NCI-H187 treated with DMSO at 0.1 percent for 48 hours (cell line): ENCODE measurements at places on chromosomes 12 and 14.
A peak's percentile ranks its signal among the peaks of the same experiment; 100 is the strongest.

GRCh38 chr12:62297321-62297720 is 37.1 kb downstream of the USP15 start:
- no peak for DNase-seq

- no peak for DNase-seq
These were observed 124.0 kb upstream of the NCOR2 start for GRCh38 chr12:124691429-124691828.

DNA sequence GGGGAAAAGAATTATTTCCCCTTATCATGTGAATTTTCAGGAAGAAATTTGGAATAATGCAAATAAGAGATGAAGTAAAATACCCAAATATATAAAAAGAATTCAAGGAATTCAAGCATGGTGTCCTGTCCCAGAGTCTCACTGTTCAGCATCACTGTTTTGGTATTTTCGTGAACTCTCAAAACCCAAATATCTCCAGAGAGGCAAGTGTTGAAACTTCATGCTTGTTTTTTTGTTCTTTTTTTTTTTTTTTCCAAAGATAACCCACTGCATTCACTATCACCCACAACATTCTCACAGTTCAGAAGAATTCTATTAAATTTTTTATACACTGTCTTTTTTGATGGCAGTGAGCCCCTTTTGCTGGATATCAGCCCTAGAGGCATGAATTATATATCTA is 354.9 kb downstream of the DIO2 start:
- DNase-seq = no peak

DNA sequence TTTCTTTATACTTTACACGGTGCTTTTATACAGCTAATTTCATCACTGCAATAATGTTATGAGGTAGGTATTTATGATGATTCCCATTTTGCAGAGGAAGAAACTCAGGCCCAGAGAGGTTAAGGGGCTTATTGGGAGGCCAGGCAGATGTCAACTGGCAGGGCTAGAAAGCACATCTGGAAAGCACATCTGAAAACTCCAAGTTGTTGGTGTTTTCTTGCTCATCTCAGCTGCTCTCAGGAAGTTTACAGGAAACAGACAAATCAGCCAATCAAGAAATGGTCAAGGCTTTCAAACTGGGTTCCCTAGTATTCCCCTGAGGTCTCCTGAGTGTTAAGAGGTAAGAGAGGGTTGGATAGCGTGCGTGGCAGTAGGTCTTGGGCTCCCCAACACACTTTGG is 124.1 kb upstream of the MED13L start:
- no peak for DNase-seq

- DNase-seq = no peak
These were observed 56.1 kb upstream of the DYRK2 start for GRCh38 chr12:67592228-67593011.

- no peak for DNase-seq
These were observed 143.8 kb upstream of the DAAM1 start for GRCh38 chr14:59044707-59045106.

GRCh38 chr12:38469715-38470114 is 153.1 kb downstream of the ALG10B start:
- no peak for DNase-seq

DNA sequence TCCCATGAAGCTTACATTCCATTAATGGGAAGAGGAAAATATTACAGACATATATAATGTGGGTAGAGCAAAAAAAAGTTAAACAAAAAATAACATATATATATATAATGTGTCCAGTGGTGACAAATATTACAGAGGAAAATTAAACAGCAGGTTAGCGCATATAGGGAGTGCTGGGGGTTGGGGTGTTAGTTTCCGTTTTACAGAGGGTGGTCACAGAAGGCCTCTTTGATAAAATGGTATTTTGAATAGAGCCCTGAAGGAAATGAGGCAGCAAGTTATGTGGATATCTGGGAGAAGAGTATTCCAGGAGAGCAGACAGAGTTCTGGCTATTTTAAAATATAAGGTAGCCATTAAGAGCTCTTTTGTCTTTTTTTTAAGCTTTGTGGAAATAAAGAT is 73.2 kb downstream of the DCAF5 start:
- no peak for DNase-seq

GRCh38 chr14:36553656-36554260 is 28.7 kb downstream of the NKX2-8 start:
- peak; percentile 53 for DNase-seq

- no peak for DNase-seq
These were observed 2.4 kb upstream of the TNS2 start for GRCh38 chr12:53047221-53048032.

DNA sequence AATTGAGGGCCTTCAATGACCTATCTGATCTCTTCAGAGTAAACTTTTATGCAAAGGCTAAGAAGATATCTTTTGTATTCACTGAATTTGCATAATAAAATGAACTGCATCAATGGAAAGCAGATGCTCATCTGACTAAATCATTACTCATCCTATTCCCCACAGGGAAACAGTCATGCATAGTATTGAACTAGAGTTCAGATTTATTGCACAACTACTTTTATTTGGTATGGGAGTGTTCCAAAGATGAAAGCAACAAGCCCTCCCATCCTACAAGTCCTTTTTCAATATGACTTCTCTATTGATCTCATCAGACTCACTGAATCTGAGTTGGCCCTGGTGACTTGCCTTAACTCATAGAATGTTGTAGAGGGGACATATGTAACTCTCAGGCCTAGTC is 159.8 kb downstream of the KITLG start:
- DNase-seq = no peak

DNA sequence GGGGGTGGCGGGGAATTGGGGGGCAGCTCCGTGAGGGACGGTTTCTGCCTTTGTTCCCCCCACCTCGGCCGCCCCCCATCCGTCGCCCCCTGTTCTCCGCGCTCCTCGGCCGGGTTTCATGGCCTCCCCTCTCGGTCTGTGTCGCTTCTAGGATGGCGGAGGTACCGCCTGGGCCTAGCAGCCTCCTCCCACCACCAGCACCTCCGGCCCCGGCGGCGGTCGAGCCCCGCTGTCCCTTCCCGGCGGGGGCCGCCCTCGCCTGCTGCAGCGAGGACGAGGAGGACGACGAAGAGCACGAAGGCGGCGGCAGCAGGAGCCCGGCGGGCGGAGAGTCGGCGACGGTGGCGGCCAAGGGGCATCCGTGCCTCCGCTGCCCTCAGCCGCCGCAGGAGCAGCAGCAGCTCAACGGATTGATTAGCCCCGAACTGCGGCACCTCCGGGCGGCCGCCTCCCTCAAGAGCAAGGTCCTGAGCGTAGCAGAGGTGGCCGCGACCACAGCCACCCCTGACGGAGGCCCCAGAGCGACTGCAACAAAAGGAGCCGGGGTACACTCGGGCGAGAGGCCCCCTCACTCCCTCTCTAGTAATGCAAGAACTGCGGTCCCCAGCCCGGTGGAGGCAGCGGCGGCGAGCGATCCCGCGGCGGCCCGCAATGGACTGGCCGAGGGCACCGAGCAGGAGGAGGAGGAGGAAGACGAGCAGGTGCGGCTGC is 575 bp downstream of the NAA30 start:
- DNase-seq = no peak

DNA sequence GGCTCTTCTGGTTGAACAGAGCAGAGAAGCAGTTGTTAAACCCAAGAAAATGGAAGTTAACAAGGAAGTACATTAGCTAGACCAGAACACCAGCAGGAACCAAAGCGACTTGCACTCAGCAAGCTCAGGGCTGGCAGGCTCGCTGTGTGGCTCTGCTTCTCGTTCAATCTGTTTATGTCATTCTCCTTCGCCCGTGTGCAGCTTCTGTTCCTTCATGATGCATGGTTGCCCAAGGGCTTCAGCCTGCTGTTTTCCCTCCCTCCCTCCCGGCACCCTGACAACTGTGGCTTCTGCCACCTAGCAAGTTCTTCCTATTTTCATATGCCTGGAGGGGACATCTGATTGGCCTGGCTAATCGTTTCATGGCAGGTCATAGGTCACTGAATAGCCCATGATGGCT is 25.3 kb downstream of the PIGH start:
- no peak for DNase-seq

DNA sequence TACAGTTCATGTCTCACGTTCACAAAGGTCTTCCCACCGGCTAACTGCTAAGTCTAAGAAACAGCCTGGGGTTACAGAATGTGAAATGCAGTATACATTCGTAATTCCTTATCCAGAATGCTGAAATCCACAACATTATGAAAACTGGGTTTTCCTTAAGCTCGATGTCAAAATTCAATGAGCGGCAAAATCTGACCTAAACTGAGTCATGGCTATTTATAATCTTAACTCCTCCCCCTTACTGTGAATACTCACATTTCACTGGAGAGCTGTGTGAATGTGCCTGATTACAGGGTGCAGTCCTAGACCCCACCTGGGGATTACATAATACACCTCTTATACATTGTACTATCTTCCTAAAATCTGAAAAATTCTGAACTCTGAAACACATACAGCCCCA is 35.3 kb downstream of the STX2 start:
- DNase-seq = no peak

GRCh38 chr14:76298896-76299295 is 77.0 kb upstream of the ESRRB start:
- no peak for DNase-seq

DNA sequence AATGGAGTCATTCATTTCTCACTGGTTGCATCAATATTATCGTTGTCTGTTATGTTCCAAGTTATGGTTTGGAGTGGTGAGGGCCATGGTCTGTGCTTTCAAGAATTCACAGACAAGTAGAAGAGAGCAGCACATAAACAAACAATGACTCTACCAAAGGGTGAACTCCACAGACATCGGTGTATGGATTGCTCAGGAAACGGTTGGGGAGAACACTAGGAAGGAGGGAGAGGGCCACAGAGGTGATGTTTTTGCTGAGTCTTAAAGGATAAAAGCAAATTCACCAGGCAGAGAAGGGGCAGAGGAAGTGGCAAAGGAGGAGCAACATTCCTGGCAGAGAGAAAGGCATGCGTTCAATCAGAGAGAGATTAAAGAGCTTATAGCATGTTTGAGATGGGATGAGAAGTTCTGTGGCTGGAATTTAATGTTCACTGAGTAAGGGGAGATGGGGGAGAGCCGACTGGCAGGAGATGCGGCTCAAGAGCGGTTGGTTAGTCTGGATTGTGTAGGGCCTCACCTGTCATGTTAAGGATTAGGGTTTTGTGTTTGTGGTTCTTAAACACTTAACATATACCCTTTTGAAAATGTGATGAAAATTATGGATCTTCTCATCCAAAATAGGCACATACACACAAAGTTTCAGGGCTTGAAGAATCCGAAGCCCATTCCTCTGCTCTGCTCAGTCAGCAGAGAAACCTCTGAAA is 42.3 kb upstream of the FRMD6 start:
- DNase-seq = no peak

GRCh38 chr12:14938301-14938700 is at the start of gene ERP27:
Gene ERP27, minus strand, starts transcription at chr12:14938537. Its CDS starts 29 bp downstream, at chr12:14938508.
- DNase-seq = no peak

DNA sequence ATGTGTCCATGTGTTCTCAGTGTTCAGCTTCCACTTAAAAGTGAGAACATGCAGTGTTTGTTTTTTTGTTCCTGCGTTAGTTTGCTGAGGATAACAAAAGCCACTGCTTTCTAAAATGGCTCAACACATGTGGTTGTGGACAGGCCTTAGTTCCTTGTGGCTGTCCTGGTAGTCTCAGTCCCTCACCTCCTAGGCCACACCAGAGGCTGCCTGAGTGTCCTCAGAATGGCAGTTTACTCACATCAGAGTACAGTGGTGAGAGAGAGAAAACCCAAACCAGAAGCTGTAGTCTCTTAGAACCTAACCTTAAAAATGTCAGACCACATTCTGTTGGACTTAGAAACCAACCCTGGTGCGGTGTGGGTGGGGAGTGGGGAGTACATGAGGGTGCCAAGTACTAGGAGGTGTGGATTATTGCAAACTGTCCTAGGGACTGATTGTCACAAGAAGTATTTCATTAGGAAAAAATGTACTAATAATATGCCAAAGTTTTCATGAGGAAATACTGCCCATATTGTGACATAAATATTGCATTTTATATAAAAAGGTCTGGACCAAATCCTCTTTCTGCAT is 30.4 kb downstream of the NPAS3 start:
- DNase-seq = no peak

DNA sequence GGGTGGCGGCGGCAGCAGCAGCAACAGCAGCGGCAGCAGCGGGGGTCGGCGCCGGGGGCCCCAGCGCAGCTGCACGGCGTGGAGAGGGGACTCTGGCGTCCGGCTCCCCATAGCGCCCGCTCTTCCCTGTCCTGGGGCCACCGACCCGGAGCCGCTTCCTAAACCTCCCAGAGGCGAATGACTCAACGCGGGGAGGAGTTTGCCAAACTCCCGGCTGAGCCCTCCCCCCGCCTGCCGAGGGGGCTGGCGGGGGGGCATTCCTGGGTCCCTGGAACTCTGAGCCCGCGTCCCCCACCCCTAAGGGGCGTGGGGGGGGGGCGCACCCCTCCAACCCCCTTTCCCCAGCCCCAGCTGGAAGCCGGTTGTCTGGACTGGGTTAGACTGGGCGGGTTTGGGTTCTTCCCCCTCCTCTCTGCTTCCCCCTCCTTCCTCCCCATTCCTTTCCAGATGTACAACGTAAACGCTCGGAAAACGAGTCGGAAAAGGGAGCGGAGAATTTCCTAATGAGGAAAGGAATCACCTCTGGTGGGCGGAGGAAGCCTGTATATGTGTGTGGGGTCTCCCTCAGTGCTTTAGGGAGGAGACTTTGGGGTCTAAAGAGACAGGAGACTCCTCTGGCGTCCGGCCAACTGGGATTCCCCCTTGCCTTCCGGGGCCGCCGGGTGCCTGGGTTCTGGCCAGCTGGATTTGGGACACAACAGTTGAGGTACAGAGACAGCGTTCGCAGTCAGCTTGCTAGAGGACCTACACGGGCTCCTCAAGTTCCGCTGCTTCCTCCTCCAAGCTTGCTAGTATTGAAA is at the start of gene ITGA5:
Gene ITGA5 (minus strand): TSS at position 179 of the 800 bp plus-strand sequence. CDS start 68 bp downstream, at position 111.
- no peak for DNase-seq

DNA sequence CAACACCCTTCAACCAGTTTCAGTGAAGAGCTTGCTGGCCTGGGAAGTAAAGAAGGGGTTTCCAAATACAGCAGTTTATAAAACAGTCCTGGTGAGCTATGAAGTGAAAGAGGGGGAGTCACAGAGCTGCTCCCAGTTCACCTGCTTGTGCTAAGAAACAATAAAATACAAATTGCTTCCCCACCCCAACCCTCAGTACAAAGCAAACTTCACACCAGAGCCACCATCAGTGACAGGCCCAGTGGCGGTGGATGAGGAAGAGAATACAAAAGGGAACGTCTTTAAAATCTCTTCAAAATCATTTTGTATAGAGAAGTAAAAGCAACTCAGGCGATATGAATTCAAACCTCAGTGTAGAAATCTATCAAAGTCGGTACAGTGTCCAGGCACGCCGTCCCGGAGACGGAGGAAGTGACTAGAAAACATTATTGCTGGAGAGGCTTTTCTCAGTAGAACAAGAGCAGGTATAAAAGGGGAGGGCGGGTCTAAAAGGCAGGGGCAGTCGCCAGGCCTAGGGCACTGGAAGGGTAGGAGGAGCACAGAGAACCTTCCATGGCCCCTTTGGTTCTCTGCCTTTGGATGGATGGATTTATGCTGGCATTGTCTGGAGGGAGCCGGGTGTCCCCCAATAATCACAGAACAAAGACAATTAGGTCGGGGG is 10.5 kb upstream of the RPLP0 start:
- DNase-seq = no peak
